ENCODE measurements at places on chromosomes 12 and 14.

GRCh38 chr12:57086493-57087009 is 2.4 kb upstream of the NAB2 start:
- peak; percentile 83 for DNase-seq

GRCh38 chr14:95480887-95481226 is 35.6 kb downstream of the SYNE3 start:
- no peak for DNase-seq

DNA sequence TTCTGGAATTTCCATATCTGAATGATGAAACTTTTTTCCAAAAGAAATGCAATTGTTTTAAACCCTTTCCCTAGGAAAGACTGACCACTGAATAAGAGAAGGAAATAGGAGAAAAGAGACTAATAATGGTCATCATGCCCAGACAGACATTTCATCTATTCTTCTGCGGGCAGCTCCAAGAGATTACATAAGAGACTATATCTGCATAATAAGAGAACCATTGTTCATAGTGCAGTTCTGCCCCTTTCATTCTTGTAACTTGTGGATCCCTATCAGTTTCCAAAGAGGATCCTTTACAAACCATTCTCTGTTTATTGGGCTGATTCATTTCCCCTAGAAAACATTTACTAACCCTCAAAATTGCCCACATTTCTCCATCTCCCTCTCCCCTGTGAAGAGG is 197.8 kb downstream of the FSCB start:
- no peak for DNase-seq

DNA sequence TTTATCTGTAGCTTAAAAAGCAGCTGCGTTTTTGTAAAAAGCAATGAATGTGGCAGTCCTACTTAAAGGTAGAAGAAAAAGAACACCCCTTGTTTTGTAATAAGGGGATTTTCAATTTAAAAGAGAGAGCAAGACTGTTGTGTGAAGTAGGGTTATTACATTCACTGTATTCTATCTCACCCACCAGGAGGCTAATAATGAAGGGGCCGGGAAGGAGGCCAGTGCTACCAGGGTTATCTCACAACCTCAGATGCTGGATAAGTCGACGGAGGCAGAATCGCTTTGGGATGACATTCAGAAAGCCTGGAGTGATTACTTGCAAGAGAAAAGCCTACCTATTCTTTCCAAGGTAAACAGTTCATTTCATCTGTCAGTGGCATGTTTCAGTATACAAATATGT is 97.7 kb downstream of the RMST start:
- no peak for DNase-seq

DNA sequence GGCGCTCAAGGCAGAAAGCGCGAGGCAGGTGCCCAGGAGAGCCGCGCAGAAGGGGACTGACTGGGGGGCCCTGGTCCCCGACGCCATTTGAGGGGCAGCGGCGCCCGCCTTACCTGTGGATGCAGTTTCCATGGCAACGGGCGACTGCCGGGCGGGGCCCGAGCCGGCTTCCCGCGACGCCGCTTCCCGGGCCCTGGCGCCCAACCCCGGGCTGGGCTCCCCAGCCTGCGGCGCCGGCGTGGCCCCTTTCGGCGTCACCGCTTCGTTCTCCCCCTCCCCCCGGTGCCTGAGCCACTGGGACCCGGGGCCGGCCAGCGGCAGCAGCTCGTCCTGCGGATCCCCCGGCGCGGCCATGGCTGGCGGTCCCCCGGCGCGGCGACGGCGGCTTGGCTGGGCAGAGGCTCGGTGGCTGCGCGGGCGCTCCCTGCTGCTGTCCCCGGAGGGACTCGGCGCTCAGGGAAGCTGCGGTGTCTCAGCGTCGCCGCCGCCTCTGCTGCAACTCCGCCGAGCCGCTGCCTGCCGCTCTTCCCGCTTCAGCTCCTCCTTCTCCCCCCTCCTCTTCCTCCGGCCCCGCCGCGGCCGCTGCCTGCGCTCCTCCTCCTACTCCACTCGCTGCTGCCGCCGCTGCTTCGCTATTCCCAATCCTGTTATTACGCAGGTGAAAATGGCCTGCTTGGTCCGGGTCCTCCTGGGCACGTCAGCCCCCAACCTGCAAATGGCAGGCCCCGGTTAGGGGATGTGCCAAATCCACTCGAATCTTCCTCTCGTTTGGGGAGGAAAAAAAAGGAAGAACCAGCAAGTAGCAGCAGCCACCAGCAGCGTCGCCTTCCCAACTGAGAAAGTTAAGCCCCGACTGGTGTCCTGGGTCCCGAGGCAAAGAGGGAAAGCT is at the start of gene RTN1:
Gene RTN1, minus strand, starts transcription at position 500 of the 889 bp plus-strand sequence. Its CDS starts 146 bp downstream, at position 354.
- peak; percentile 35 for DNase-seq

GRCh38 chr12:88909510-88909909 is 329.2 kb upstream of the KITLG start:
- no peak for DNase-seq

DNA sequence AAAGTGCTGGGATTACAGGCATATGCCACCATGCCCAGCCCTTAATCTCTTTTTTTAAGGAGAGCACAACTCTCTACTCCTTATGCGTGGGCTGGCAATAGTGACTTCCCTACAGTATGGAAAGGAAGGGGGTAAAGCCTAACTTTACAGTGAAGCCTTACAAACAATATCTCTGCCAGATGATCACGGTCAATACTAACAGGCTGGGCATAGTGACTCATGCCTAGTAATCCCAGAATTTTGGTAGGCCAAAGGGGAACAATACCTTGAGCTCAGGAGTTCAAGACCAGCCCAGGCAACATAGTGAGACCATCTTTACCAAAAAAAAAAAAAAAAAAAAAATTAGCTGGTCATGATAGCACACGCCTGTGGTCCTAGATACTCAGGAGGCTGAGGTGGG is 5.6 kb downstream of the PYM1 start:
- DNase-seq = no peak

DNA sequence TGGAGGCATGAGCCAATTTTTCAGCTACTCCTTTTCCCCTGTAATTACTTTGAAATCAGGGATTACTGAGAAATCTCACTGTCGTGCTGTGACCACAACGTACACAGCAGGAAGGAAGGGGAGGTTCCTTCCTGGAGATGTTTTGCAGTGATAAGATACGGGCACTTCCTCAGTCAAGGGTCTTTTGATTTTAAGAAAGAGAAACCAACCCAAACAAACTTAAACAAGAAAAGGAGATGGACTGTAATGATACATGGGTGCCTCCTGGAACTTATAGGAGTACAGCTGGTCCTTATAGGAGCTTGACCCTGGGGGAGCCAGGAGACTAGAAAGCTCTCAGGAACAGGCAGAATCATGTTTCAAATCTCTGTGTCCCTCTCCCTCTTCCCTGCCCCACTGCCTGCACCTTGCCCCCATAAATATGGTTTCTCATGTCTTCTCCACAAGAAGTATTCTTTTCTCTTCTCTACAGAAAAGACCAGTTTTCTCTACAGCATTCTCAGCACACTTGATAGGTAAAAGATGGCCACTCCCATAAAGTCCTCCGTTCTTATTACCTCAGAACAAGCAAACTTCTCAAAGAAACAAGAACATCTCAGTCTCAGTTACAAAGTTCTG is 281.1 kb upstream of the AMIGO2 start:
- no peak for DNase-seq

DNA sequence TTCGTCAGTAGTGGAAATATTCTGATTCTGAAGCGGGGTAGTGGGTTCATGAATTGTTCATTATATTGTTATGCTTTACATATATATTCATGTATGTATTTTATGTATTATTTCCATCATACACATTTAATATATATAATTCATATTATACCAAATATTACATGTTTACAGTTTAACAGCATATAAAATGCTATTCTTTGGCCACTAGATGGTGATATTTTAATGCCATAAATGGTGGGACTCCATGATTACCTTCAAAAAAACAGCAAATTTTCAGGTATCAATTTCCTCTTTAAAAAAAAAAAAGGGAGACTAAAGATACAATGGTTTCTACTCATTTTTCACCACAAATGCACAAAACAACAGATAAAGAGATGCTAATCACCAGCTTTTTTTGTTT is 41.0 kb downstream of the BDKRB1 start:
- no peak for DNase-seq

DNA sequence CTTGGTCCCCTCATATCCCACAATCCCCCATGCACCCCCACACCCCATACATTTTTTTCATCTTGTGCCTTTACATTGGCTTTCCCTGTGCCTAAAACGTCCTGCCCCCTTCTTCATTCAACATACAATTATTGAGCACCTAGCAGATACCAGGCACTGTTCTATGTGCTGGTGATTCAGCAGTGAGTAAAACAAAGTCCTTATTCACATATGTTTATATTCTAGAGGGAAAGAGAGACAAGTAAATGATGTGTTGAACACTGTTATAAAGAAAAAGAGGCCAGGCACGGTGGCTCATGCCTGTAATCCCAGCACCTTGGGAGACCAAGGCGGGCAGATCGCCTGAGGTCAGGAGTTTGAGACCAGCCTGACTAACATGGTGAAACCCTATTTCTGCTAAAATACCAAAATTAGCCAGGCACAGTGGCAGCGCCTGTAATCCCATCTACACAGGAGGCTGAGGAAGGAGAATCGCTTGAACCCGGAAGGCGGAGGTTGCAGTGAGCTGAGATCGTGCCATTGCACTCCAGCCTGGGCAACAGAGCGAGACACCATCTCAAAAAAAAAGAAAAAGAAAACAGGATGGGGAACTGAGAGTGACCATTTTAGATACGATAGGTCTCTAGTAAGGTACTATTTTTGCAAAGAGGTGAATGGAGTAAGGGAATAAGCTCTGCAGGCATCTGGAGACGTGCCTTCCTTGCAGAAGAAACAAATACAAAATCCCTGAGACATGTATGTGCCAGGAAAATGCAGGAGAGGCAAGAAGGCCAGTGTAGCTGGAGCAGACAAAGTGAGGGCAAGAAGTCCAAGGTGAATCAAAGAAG is 12.2 kb downstream of the SLC7A7 start:
- no peak for DNase-seq

DNA sequence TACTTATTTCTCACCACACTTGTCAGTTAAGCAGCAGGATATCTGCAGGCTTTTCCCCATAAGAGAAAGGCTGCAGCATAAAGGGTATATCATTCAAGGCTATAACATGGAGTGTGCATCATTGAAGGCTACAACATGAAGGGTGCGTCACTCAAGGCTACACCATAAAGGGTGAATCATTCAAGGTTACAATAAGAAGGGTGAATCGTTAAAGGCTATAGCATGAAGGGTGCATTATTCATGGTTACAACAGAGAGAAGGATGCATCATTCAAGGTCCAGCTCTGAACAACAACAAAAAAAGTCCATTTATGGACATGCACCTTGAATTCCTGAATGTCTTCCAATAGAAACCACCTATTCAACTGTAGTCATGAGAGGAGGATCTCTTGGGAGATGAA is 32.8 kb upstream of the LUM start:
- peak; percentile 62 for DNase-seq

DNA sequence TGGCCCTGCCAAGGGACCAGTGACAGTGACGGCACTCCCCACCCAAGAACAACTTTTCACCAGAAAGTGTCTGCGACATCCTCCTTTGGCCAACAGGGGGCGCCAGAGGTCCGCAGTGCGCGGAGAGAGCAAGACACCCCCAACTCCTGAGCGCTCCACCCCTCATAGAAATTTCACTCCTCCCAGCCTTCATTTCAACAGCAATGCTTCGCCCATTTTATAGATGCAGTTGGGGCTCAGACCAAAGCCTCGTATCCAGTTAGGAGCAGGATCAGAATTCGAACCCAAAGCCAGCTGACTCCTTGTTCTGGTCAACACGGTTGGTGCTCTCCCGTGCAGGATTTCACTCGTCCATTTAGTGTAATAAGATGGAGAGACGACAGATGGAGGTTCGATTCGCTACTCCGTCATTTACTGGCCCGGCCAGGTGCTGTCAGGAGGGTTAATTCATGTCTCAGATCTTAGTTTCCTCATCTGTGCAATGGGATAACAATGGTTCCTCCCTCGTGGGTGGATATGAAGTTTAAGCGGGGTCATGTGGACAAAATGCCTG is 2.4 kb upstream of the POP5 start:
- DNase-seq = peak; percentile 67

- DNase-seq = no peak
These were observed 26.4 kb upstream of the NOS1 start for GRCh38 chr12:117387832-117388231.

- no peak for DNase-seq
These were observed 31.5 kb downstream of the NUMB start for GRCh38 chr14:73426877-73427276.

DNA sequence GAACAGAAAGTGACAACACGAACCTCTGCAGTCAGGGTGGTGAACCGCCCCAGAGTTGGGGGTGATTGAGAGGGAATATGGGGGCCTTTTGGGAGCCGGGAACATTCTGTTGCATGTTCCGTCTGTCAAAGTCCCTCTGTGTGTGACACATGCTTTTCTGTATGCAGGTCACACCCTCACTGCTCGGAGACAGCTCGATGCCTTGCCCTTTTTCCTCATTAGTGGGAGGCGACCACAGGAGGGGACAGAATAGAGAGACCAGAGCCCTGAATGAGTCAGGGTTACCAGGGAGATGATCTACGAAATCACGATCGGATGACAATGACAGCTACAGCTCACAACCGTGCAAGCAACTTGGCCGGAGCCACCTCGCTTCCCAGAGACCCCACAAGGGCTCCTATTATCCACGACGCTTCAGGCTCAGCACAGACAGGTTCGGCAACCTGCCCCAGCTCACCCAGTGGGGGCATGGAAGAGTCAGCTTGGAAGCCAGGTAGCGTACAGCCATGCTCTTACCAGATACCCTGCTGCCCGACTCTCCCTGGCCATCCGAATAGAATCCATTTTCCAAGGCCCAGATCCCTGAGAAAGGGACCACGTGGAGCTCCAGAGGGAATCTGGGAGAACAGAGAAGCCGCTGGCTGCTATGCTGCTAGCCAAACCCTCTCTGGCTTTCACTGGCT is 38.8 kb downstream of the TESC start:
- DNase-seq = no peak

DNA sequence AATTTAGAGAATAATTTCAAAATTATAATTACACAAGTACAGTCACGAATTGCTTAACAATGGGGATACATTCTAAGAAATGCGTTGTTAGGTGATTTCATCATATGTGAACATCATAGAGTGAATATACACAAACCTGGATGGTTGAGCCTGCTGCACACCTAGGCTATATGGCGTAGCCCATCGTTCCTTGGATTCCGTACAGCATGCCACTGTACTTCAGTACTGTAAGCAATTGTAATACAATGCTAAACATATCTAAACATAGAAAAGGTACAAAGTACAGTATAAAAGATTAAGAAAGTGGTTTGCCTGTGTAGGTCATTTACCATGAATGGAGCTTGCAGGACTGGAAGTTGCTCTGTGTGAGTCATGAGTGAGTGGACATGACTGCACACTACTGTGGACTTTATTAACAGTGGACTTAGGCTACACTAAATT is 286.2 kb downstream of the CACNA1C start:
- peak; percentile 68 for DNase-seq

Measured in fibroblast of skin of abdomen (primary cell).